ENCODE measurements at places on chromosomes 5 and 9.
A peak's percentile ranks its signal among the peaks of the same experiment; 100 is the strongest.

- DNase-seq, result no peak
- no peak overlapping the region for H3K27ac ChIP-seq
- no peaks in the 10 kb centered on the region for H3K4me1 ChIP-seq
- H3K36me3 ChIP-seq, result no peaks in the 10 kb centered on the region
These were observed 92.4 kb downstream of the ARL15 start for GRCh38 chr5:54217826-54218503.

- DNase-seq, result no peak
- H3K4me1 ChIP-seq, result peaks cover 37% of the 10 kb centered on the region
These were observed 73.6 kb upstream of the SUSD1 start for GRCh38 chr9:112248722-112249121.

- no peak overlapping the region for H3K4me3 ChIP-seq
- no peak for DNase-seq
- H3K4me1 ChIP-seq, result peaks cover 12% of the 10 kb centered on the region
- no peaks in the 10 kb centered on the region for H3K36me3 ChIP-seq
- H3K27ac ChIP-seq, result no peak overlapping the region
These were observed 476.8 kb downstream of the CETN3 start for GRCh38 chr5:89932771-89933181.

- H3K27ac ChIP-seq, result no peak overlapping the region
- 0 out of 2 replicates have a peak, but pooled peaks cover 3% of the 10 kb centered on the region for H3K36me3 ChIP-seq
- no peak for DNase-seq
These were observed 15.8 kb downstream of the ZDHHC21 start for GRCh38 chr9:14677396-14677795.

- no peaks in the 10 kb centered on the region for H3K27me3 ChIP-seq
- peaks cover 7% of the 10 kb centered on the region for H3K4me1 ChIP-seq
- no peak overlapping the region for H3K27ac ChIP-seq
- DNase-seq, result no peak
These were observed 45.3 kb downstream of the ERBIN start for GRCh38 chr5:65971643-65972042.

GRCh38 chr5:107955321-107955720, 284.6 kb upstream of the EFNA5 start:
- H3K36me3 ChIP-seq, result no peaks in the 10 kb centered on the region
- H3K4me3 ChIP-seq, result no peak overlapping the region
- no peaks in the 10 kb centered on the region for H3K27me3 ChIP-seq
- H3K27ac ChIP-seq, result no peak overlapping the region
- no peaks in the 10 kb centered on the region for H3K4me1 ChIP-seq

DNA sequence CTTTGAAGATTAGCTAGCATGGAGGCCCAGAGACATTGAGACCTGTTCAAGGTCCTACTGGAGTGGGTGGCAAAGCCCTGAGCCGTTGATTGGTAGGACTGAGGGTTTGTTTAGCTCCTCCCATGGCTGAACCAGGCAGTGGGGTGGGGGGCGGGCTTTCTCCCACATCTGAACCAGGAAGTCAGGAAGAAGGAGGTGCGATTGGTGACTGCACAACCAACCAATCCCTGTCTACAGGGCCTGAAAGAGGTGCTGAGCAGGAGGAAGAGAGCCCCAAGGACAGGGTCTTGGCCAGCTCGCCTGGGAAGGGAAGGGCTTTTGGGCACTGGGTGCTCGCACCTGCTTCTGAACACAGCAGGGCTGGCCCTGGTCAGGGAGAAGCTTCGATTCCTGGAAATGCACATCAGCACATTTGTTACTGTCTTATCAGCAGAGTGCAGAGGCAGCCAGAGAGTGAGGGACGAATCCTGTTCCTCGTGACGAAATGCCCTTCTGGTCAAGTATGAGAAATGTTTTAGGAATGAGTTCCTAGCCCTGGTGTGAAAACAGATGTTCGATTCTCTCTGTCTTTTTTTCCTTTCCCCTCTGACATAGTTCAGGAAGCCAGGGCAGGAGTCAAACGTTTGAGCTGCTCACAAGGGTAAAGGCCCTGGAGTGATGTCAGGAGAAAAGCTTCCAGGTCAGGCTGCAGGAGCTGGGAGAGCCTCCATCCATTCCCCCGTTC, 294.8 kb upstream of the KLF4 start:
- H3K36me3 ChIP-seq, result no peaks in the 10 kb centered on the region
- no peaks in the 10 kb centered on the region for H3K27me3 ChIP-seq
- H3K4me1 ChIP-seq, result no peaks in the 10 kb centered on the region
- H3K4me3 ChIP-seq, result no peak overlapping the region
- H3K27ac ChIP-seq, result no peak overlapping the region
- DNase-seq, result no peak

GRCh38 chr9:133199648-133200321, 9.3 kb downstream of the OBP2B start:
- H3K27me3 ChIP-seq, result peaks cover 11% of the 10 kb centered on the region
- H3K36me3 ChIP-seq, result no peaks in the 10 kb centered on the region
- H3K4me1 ChIP-seq, result no peaks in the 10 kb centered on the region
- H3K4me3 ChIP-seq, result peak overlapping the region; percentile 39
- DNase-seq, result no peak
- H3K27ac ChIP-seq, result no peak overlapping the region

Measured in RWPE2 (cell line).